ENCODE measurements at places on chromosomes 12 and 14.

DNA sequence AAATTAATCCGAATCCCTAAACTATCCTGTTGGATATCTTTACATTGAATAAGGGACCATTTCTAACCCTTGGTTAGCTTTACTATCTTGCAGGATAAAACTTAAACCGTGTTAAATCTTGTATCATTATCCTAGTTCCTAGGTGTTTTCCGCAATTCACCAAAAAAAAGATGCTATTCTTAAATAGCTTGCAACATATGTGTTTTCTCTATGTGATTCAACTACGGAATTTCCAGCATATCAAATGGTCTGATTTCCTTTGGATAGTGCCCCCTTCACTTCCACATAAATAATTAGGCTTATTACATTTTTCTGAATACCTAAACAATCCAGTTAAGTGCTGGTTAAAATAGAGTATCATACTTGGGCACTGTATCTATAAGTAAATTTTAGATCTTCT, 130.3 kb downstream of the ITPR2 start:
- no peak for DNase-seq

DNA sequence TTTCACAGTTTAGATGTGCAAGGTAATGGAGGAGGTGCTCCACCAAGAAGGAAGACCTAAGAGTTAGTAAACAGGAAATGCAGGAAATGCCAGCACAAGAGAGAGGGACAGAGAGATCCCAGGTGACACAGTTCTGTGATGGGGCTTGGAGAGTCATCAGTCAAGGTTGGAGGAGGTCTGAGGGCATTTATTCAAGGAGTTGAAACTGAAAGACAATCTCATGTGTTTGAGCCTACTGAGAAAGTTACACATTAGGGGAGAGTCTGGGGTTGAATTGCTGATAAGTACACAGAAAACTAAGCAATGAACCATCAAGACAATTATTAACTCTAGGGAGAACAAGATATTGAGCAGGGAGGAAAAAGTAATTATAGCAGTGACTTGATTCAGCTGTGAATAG, 138.5 kb downstream of the ANO6 start:
- no peak for DNase-seq

GRCh38 chr12:47249082-47249481, 169.3 kb upstream of the AMIGO2 start:
- no peak for DNase-seq

GRCh38 chr14:89451229-89451628, 34.2 kb upstream of the FOXN3 start:
- no peak for DNase-seq

DNA sequence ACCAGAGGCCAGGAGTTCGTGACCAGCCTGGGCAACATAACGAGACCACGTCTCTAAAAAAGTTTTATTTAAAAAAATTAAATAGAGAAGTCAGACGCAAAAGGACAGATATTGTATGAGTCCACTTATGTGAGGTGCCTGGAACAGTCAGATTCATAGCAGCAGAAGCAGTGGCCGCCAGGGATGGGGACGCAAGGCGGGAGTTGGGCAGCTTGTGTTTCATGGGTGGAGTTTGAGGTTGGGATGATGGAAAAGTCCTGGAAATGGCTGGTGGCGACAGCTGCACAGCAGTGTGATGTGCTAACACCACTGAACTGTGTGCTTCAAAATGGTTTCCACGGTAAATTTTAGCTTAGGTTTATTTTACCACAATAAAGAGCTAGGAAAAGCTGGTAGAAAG, 57.6 kb upstream of the DDX11 start:
- DNase-seq = no peak

GRCh38 chr12:80937391-80938238, at the start of gene LIN7A:
Gene LIN7A, minus strand, starts transcription at chr12:80937934. Its CDS starts 212 bp downstream, at chr12:80937722.
- no peak for DNase-seq

DNA sequence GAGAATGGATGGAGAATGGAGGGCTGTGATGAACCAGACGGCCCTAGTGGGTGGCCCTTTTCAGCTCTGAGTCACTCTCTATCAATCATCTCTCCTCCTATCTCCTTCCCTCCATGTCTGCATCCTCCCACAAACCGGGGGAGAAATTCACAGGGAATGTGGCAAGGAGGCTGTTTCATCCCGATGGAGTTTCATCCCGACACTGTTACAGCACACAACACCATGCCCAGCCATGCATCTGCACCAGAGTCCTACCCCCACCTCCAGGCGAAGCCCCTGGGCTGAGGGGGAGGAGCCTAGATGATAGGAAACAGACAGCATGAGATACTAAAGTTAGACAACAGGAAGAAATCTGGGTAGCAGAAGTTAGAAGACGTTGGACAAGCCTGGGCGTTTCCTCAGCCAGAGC, 20.8 kb downstream of the SLC8B1 start:
- no peak for DNase-seq

- DNase-seq = no peak
Observed at GRCh38 chr14:50619569-50620141, 48.5 kb downstream of the SAV1 start.

DNA sequence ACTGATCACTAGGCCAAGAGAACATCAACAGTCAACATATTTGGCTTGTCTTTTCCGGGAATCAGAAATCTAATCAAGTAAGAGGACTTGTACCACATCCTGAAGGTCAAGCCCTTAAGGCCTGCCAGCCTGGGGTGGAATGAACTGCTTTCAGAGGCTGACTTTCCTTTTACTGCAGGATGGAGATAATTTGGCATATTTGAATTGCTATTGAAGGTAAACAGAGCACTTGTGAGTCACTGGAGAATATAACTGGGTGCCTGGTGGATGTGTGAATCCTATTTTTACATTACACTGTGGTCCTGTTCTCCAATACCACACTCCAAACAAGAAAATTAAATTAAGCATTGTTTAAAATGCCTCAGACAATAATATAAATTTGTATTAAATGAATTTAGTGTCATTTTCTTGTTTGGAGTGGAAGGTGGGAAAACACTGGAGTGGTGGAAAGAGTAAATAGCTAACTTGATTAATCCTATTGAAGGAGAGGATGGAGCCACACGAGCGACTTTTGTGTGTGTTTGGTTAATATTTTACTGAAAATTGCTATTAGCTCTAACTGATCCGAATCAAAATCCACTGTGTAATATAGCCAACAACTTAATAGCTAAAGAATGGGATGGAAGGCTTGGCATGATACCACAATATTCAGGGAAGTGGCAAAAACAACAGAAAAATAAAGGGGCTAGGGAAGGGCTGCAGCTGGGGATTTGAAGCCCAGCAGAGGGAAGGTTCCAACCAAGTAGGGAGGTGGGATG, 89.4 kb downstream of the OTX2 start:
- DNase-seq = no peak

GRCh38 chr14:52998376-52999015, 47.6 kb upstream of the FERMT2 start:
- DNase-seq = no peak

DNA sequence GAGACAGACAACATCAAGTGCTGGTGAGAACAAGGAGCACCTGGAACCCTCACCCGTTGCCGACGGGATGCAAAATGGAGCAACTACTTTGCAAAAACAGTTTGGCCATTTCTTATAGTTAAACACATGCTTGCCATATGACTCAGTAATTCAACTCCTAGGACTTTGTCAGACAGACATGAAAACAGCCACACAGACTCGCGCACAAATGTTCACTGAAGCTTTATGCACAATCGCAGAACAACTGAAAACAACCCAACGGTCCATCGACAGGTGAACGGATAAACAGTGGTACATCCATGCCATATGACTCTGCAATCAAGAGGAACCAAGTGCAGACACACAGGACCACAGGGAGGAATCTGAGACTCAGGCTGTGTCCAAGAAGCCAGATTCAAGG, 30.8 kb downstream of the NCOR2 start:
- DNase-seq = no peak

DNA sequence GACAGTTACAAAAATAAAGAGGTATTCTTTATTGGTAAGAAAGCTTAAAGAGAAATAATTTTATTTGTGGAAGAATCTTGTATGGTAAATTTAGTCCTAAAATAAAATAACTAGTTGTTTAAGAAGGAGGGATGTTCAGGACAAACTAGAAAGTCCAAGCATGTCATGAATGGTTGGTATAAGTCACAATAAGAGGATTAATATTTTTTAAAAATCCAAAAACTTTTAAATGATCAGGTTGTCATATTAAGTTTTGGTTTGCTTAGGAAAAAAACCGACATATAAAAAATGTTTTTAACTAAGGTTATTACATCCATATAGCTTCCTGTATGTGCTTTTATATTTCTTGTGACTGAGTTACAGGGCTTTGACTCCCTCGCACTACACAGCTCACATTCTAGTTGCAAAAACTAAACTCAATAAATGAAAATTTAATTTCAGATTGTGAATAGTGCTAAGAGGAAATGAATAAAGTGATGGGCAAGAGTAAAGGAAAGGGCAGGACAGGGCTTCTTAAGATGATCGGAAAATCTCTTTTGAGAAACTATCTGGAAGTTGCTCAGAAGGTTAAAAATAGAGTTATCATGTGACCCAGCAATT, 80.7 kb upstream of the METAP2 start:
- DNase-seq = no peak

DNA sequence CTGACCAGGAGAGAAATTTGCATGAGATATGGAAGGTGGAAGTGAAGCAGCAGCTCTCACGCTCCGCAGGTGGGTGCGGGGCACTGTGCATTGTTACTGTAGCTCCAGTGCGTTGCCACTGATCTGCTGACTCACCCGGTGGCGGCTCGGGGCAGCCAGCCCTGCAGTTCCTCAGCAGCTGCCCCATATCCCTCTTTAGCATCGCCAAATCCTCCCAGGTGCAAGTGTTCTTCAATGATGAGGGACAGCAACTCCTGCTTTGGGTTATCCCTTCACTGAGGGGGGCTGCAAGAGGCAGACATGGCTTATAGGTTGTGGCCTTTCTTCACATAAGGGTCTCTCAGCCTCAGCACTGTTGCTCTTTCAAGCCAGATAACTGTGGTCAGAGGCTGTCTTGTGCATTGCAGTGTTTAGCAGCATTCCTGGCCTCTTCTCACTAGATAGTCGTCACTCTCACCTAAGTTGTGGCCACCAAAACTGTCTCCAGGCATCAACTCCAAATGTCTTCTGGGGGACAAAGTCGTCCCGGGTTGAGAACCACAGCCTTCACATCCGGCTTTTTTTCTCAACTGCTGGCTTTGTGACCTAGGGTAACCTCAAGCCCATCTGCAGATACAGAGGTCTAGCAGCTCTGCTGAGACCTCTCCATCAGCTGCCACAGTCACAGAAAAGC, 180.8 kb downstream of the EFCAB11 start:
- no peak for DNase-seq

Data from 8988T (cell line).